ENCODE measurements at places on chromosomes 5 and 9. TPM values are rescaled to one million over a fixed set of nuclear protein-coding genes. Genes with fewer than 3 reads are reported as not detected.

The NXNL2 gene
- polyA plus RNA-seq, result 2.2 TPM

The ZNG1C gene
- polyA plus RNA-seq, result 26.7 TPM

The TEK gene
- polyA plus RNA-seq, result 3.7 TPM

The NACC2 gene
- polyA plus RNA-seq, result 29.3 TPM

The CDKN2B gene
- polyA plus RNA-seq, result 11.8 TPM

Measured in testis (tissue), 5 donors.